ENCODE measurements at places on chromosomes 7 and 10.

GRCh38 chr7:2598154-2598823, 33.5 kb upstream of the TTYH3 start:
- DNase-seq = no peak

DNA sequence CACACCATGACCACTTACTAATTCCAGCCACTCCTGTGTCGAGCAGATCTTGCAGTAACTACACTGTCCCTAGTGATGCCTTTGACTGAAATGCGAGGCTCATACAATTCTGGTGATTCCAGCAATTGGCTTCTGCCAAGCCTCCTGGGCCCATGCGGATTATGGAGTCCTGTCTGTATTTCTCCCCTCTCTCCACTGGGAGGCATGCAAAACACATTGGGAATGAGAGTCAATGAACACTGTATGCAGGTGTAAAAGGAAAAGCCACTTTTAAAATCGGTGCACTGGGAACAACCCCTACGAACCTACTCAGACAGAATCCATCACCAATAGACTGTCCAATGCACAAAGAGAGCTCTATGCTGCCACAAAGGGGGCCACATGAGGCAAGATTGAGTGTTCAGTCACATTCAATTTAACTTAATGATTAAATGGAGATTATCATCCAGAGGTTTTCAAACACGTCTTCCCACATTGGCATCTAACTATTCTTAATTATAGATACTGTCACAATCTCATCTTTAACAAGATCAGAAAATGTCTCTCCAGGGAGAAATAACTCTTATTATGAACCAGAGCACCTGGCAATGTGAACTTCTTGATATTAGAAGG, 550.6 kb downstream of the GLRX3 start:
- no peak for DNase-seq

GRCh38 chr10:26438534-26439341, 597 bp downstream of the APBB1IP start:
- peak; percentile 85 for DNase-seq

DNA sequence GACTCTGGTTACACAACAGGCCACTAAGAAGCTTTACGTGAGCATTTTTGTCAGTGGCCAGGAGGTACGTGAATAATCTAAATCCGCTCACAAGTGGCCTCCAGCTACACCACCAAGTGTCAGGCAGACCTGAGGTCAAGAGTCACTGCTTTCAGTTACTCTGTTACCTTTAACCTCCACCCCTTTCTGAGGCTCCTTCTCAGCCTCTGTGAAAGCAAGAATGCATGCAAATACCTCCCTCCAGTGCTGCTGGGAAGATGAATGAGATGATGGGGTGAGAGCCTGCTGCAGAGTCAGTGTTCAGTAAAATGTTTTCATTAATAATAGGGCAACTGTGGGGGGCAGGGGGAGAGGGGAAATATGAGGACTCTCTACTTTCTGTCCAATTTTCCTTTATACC, 11.2 kb downstream of the DDC start:
- DNase-seq = no peak

- DNase-seq = no peak
Measured at GRCh38 chr7:16564909-16565426, 38.3 kb downstream of the LRRC72 start.

GRCh38 chr7:7793921-7794320, 75.5 kb upstream of the RPA3 start:
- DNase-seq = no peak

GRCh38 chr10:50527442-50528043, 96.2 kb downstream of the SGMS1 start:
- DNase-seq = no peak

DNA sequence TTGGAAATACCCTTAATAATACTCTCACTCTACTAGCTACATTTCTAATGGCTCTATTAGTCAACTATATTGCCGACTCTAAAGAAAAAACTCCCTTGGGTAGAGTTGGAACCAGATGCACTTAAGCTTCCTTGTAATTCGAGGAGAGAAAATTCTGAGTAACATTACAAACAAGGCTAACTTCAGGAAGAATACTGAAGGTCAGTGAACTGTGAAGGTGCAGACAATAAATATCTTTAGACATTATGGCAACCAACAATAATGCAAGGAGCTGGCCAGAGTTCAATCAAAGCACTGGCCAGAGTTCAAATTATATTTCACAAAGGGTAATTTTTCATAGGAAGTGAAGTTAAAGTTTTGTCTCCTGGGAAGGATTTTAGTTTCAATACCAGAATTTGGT, 40.7 kb upstream of the MRLN start:
- no peak for DNase-seq

DNA sequence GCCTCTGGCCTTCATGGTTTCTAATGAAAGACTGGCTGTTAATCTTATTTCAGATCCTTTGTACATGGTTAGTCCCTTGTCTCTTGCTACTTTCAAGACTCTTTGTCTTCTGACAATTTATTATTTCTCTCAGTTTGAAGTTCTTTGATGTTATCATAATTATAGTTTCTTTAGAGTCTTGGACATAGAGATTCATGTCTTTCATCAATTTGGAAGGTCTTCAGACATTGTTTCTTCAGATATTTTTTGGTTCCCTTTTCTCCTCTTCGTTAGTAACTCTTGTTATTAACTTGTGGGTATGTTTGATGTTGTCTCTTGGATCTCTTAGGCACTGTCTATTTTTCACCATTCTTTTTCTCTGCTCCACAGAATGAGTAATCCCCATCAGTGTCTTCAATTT, 8.7 kb downstream of the ZNF37A start:
- no peak for DNase-seq

- no peak for DNase-seq
Measured at GRCh38 chr7:151024435-151025056, at the start of gene ATG9B. Gene ATG9B (minus strand): TSS chr7:151024494. CDS start chr7:151024423, 71 bp downstream.

- no peak for DNase-seq
Measured at GRCh38 chr7:42395607-42396006, 158.6 kb upstream of the GLI3 start.

- no peak for DNase-seq
Measured at GRCh38 chr10:14740684-14741247, 33.9 kb downstream of the FAM107B start.

GRCh38 chr7:77459311-77459726, 43.2 kb upstream of the GSAP start:
- DNase-seq = no peak

GRCh38 chr7:102913826-102914225, 1.0 kb downstream of the LRRC17 start:
- DNase-seq = no peak

DNA sequence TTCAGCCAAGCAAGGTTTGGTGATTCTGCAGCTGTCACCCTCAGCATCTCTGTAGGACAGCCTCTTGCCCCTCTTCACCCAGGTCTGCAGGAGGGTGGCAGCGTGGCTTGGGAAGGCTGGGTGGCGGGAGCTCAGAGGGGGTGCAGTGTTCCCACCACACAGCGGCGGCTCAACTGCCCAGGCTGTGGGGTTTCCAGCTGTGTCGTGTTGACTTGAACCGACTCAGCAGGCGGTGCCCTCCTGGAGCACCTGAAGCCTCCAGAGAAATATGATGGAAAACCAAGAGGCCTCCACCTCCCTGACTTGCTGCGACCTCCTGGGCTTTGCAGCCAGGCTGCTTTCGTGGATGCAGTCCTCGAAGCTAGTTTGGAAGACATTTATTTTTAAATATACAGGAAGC, 68.0 kb upstream of the KLF6 start:
- no peak for DNase-seq

DNA sequence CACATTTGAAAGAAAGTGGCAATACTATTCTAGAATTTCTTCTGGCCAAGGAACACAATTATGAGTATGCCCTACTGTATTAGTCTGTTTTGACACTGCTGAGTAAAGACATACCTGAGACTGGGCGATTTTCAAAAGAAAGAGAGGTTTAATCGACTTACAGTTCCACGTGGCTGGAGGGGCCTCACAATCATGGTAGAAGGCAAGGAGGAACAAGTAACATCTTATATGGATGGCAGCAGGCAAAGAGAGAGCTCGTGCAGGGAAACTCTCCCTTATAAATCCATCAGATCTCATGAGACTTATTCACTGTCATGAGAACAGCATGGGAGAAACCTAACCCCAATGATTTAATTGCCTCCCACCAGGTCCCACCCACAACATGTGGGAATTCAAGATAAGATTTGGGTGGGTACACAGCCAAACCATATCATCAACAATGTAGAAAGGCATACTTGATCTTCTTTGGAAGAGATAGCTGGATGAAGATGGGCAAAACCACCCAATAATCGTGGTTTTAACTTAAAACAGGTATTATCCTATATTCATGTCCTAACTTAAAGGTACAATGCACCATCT, 113.9 kb downstream of the ETV1 start:
- DNase-seq = no peak

DNA sequence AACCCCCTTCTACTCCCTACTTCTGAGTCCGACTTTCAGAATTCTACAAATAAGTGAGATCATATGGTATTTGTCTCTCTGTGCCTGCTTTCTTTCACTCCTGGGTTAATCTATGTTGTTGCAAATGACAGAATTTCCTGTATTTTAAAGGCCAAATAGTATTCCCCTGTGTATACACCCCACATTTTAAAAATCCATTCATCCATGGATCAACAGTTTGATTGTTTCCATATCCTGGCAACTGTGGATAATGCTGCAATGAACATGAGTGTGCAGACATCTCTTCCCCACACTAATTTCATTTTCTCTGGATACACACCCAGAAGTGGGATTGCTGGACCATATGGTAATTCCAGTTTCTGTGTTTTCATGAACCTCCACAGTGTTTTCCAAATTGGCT, 225.8 kb upstream of the TCERG1L start:
- DNase-seq = no peak

DNA sequence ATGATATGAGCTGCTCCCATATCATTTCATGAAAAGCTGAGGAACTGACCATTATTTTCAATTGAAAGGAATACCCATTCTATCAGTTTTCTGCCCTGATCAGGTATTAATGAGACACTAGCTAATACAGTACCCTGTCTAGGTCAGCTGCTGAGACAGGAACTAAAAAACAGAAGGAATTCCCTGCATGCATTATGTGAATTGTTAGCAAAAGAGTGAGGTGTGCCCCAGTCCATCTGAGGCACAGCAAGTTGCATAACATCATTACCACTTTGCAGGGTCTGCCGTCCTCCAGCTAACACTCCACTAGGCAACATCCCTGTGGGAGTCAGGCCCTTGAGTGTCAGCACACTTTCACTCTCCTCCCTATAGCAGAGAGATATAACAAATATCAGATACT, 11.1 kb upstream of the MSS51 start:
- DNase-seq = no peak

DNA sequence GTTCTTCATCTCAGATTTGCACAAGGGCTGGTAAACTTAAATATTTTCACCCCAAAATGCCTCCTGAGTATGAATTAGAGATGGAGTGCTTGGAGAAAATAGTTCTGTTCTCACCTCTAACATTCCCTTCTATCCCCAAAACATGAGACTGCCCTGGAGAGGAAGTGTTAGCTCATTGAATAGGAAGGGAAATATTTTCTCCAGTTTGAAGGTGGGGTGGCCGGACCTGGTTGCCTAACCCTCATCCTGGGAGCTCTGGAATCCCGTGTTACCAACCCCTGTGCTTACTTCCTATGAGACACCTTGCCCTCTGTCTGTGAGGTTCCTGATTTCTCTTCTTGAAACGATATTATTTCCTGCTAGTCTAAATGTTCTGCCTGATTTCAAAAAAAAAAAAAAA, 779 bp downstream of the IFIT2 start:
- no peak for DNase-seq

- no peak for DNase-seq
Measured at GRCh38 chr7:148142660-148143248, 447.8 kb upstream of the C7orf33 start.

DNA sequence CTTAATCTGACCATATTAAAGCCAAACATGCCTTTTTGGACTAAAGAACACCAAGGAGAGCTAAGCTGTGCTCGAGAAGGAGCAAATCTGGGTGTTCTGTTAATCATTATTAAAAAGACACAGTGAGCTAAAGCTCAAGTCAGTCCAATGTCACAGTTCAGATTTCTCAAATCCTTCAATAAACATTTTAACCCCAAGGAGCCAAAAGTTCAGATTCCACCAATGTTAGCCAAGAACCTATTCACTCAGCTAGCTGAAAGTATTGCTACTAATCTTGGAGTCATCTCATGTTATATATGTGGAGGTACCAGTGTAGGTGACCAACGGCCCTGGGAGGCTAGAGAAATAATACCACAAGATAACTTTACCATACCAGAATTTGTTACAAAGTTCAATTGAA, 14.5 kb upstream of the ZNF33B start:
- DNase-seq = no peak

DNA sequence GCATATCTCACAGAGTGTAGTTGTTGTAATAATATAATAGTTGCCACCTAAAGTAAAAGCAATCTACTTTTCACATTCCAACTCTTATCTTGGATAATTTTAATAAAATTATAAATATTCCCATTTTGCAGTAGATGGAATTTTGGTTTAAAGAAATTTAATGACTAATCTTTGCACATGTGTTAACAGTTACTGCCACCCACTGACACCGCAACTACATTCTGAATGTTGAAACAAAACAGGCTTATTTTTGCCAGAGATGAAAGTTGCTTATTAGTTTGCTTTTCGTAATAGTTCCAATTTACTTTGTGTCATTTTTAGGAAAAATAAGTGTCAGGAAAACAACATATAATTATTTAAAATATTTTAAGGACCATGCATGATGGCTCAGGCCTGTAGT, 557.5 kb upstream of the PCDH15 start:
- DNase-seq = no peak

- no peak for DNase-seq
Measured at GRCh38 chr7:289756-290553, at the start of gene FOXL3. Gene FOXL3 (plus strand): TSS chr7:290170. CDS start chr7:290170, 0 bp downstream.

DNA sequence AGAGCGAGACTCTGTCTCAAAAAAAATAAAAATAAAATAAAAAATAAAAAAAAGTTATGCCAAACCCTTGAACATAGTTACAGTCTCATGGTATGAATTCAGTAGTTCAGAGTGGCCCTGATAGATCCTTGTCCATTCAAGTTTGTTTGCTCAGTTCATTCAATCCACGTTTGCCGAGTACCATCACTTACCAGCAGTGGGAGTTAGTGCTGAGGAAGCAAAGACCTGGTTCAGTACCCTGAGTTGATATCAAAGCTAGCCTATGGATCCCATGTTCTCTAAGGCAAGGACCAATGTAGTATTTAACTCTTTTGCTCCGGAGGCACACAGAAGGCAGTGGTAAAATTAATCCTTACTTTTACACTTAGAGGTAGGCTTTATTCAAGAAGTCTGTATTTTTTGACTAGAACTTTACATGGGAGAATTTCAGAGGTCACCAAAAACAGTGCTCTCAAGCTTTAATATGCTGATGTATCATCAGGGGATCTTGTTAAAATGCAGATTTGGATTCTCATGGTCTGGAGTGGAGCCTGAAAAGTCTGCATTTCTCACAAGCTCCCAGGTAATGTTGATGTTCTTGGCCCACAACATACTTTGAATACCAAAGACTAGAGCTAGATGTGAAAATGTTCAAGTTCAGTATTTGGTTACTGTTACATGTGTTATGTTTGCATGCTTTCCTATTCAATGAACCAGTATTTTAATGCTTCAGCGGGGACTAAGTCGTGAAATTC, 38.1 kb upstream of the HBP1 start:
- no peak for DNase-seq
